Bone marrow (tissue), 2 donors: ENCODE measurements at places on chromosomes 1 and 21.
A peak's percentile ranks its signal among the peaks of the same experiment; 100 is the strongest.

DNA sequence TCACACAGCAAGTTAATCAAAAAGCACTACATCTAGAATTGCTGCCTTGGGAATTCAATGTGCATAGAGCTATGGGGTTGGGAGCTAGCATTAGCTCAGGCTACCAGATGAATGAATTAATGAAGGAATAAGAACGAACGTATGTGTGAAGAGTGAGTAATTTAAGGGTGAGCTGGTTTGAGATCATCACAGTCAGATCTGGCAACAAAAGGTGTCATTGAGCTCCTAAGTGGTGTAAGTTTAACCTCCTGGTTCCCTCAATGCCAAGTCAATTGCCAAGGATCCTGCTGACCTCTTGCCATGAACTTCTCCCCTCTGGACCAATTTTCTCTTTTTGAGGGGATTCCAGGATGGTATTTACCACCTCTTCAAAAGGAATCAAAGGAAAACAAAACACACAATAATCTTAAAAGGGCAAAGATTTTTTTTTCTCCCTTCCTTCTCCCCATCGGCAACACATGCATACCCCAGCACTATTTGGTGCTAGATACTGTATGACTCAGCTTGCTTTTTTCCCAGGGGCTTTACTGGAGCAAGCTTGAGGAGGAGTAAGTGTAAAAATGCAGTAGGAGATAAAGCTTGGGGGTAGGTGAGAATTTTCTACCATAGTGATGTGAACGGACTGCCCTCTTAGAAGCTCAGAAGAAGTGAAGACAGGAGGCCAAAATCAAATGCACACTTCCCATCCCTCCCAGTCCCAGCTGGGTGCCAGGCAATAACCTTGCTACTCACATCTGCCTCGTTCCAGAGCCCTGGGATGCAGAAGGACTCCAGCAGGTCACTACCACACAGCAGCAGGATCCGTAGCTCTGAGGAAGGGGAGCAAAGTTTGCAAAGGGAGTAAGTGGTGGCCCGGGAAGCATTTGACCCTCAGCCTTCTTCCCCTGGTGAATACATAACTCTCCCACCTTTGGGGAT lies 92.0 kb downstream of the LAMC2 start:
- no peak for DNase-seq

DNA sequence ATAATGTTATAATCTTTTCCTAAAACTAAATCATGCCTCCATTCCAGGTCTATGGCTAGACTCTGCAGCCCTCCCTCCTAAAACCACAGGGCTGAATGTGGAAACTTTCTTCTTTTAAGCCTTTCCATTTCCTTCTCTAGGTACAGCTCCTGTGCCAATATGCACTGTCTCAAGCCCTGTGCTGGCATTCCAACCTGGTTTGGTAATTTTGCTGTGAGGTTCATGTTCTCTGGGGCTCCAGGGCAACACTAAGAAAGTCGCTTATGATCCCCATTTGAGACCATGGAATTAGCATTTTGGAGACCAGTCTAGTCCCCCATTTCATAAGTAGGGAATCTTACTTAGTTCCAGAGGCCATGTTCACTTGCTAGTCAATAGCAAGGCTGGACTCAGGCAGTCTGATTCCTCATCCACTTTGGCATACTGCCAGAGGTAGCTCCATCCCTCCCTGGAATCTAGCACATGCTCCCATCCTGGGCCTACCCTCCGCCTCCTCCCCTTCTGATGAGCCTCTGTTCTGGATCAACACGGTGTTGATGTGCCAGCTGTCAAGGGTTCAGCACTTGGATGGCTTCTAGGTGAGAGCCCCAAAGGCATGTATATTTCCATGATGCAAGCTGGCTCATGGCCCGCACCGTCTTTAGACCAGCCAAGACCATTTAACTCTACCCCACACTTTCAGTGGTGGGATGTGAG lies 36.5 kb downstream of the ZMYND12 start:
- DNase-seq, result no peak

DNA sequence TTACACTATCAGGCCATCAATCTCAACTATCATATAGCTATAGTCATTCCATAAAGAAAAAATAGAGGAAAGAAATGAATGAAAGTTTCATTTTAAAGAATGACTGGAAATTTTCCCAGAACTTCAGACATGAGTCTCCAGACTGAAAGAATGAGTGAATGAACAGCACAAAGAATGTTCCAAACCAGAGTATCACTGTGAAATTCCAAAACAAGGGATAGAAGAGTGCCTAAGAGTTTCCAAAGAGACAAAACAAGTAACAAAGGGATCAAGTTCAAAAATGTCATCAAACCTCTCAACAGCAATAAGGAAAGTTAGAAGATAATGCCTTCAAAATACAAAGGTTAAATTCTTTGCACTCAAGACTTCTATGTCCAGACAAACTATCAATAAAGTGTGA lies 114.9 kb downstream of the DENND1B start:
- DNase-seq, result no peak

DNA sequence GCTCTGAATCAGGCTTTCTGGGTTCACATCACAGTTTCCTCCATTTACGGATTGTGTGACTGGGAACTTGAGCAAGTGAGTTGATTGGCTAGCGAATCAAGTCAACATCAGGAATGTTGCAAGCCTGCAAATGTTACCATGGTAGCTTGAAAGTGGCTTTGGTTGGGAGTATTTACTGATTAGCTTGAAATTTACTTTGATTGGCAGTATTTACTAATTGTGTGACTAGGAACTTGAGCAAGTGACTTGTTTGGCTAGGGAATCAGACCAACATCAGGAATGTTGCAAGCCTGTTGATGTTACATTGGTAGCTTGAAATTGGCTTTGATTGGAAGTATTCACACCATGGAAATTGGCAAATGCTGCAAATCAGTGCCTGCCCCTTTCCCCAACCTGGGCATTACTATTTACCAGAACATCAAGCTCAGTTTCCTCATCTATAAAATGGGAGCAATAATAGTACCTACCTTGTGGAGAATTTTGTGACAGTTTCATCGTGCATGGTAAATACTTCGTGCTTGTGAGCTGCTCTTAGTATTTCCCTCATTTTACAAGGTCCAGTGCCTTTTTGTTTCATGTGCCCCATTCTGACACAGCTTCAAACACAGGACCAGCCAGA lies 23.1 kb upstream of the B3GALNT2 start:
- DNase-seq, result no peak

- no peak for DNase-seq
Observed at GRCh38 chr1:48596046-48596445, 124.0 kb upstream of the SPATA6 start.

DNA sequence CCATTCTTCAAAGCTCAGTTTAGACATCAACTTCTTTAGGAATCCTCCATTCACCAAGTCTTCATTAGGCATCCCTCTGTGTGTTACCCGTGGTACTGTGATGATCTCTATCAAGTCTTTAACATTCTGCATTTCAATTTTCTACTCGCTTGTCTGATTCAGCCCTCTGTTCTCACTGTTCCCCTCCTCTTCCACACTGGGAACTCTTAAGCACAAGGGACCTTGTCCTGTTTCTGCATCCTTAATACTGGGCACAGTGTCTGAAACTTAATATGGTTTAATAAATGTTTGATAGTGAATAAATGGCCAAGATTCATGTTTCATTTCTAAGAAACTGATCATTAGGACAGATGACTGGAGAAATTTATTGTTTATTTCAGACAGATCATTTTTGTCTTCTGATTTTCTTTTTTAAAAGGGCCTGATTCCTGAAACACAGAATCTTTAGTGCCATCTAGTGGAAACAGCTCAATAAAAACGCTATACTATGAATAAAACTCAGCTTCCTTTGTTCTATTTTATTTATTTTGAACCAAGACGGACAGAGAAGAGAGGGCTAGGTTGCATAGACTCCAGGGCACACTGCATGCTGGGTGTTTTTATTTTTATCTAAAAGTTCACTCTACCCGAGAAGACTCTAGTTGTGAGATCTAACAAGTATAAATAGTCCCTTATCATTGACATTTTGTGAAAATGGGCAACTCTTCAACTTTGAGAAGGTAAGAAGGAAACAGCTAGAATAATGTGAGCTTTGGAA lies 7.0 kb upstream of the TRIM45 start:
- no peak for DNase-seq

- DNase-seq, result no peak
Observed at GRCh38 chr1:230792691-230793462, 45.7 kb downstream of the CAPN9 start.

- no peak for DNase-seq
Observed at GRCh38 chr1:203597331-203598090, 29.1 kb upstream of the ATP2B4 start.

- no peak for DNase-seq
Observed at GRCh38 chr1:37515185-37516034, 844 bp upstream of the MEAF6 start.

DNA sequence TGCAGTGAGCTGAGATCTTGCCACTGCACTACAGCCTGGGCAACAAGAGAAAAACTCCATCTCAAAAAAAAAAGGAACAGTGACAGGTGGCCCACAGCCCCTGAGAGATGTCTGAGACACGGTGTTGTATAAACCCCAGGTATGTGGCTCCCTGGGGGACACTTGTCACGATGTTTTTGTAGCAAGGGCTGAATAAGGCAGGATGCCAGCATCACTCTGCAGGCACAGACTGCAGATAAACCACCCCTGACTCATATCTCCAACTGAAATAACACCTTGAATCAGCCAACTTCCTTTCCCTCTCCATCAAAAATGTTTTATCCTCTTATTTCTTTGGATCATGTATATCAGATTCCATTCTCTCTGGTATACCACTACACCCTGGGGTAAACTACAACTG lies 52.5 kb downstream of the NMNAT2 start:
- DNase-seq, result no peak

DNA sequence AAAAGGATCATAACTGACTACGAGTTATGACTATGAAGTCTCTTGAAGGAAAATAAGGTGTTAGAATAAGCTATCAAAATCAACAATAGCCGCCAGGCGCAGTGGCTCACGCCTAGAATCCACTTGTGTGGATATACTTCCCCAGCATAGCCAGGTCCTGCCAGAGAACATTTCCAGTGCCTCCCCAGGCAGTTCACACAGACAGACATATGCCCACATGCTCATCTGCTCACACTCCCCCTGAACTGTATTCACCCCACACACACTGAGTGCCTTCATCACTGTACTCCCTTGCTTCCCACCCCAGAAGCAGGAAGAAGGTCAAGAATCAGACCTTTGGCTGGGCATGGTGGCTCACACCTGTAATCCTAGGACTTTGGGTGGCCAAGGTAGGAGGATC lies 6.5 kb downstream of the RERE start:
- DNase-seq, result no peak

DNA sequence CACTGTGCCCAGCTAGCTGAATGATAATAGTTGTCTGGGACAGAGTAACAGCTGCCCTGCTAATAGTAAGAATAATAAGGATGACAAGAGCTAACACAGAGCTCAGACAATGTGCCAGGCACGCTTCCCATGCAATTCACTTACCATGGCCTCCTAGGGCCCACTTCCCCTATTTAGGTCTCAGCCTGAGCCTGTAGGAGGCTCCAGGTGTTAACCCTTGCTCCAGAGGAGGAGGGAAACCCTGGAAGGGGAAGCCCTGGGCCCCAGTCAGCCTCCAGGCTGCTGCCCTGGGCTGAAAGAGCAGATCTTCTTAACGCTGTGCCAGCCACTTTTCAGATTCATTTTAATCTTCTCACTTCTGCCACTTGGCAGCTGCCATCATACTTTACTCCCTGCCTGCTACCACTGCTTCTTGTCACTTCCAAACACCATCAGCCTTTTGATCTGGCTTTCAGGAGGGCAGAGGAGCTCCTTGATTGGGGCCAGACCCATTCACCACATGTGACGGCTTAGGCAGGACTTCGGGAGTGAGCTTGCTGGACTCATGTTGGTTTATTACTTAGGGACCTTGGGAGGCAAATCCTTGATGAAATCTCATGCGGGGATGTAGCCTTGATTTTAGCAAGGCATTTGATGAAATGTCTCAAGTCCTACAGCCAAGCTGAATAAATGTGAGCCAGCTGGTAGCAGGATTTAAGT lies 66.7 kb upstream of the PARP1 start:
- DNase-seq, result no peak

- DNase-seq, result peak; percentile 24
Observed at GRCh38 chr1:93874025-93874651, 4.9 kb downstream of the DNTTIP2 start.

GRCh38 chr1:54323324-54323739 lies 82.9 kb downstream of the SSBP3 start:
- no peak for DNase-seq

DNA sequence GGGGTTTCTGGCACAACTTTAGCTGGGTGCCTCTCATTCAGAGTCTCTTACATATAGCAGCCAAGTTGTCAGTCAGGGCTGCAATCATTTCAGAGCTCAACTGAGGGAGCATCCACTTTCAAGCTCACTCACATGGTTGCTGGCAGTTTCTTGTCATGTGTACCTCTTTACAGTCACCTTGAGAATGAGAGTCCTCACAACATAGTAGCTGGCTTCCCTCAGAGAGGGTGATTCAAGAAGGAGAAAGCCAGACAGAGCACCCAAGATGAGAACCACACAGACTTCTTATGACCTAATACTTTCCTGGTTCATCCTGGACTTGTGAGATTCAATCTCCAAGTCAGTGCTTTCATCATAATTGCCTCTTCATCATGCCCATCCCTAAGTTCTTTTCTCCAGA lies 57.2 kb downstream of the DPT start:
- no peak for DNase-seq

- no peak for DNase-seq
Observed at GRCh38 chr1:201790261-201790660, 38.7 kb upstream of the IPO9 start.

- peak; percentile 10 for DNase-seq
Observed at GRCh38 chr1:205582471-205583291, 49.1 kb downstream of the ELK4 start.

DNA sequence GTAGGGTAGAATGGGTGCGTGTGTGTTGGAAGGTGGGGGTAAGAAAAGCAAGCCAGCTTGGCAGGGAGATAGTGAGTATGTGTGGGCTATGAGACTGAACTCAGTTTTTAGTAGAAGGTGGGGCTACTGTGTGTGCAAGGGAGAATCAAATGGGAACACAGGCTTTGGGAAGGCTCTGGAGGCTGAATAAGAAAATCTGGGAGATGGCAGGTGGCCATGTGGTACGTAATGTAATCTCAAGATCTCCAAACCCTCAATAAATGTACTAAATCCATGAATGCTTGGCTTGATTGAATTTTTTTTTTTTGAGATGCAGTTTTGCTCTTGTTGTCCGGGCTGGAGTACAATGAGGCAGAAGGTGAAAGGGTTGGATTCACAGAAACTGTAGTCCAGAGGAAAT lies 3.5 kb upstream of the ZSCAN20 start:
- DNase-seq, result no peak

- no peak for DNase-seq
Observed at GRCh38 chr21:35674895-35675470, 385.3 kb downstream of the SETD4 start.

DNA sequence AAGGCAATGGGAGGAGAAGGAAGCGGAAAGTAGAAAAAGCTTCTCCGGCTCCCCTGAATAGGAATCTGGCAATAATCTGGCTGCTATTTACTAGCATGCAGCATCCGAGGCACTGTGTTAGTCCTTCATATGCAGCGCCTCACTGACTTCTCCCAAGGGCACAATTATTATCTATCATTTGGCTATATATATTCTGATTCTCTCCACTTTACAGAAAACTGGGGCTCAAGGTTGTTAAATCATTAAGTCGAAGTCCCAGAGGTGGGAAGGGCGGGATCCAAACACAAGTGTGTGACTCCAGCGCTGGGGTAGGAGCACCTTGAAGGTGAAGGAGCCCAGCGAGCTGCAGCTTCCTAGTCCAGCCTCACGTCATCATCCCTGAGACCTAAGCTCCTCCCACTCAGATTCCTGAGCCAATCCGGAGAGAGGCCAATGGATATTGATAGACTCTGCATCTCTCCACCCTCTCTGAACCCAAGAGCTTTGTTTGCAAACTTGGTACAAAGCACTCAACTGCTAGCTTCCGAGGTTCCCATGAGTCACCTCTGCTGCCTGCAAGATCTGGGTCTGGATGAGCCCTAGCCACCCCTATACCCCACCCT lies 16.6 kb upstream of the EYA3 start:
- DNase-seq, result no peak
